ENCODE measurements at places on chromosomes 5 and 9. TPM values are rescaled to one million over a fixed set of nuclear protein-coding genes. Genes with fewer than 3 reads are reported as not detected.

The TEX48 gene
- not detected for total RNA-seq

The SMC5 gene
- total RNA-seq, result 24.3 TPM

The PTPRD gene
- total RNA-seq, result 23.2 TPM

The ANKDD1B gene
- total RNA-seq, result 0.65 TPM

The TLN1 gene
- total RNA-seq, result 450 TPM

The NPR3 gene
- total RNA-seq, result 0.37 TPM

The WHRN gene
- total RNA-seq, result 0.69 TPM

The FRRS1L gene
- not detected for total RNA-seq

The HK3 gene
- not detected for total RNA-seq

The LHFPL2 gene
- 26.8 TPM for total RNA-seq

The SLC34A1 gene
- not detected for total RNA-seq

The OR1Q1 gene
- total RNA-seq, result not detected

The LVRN gene
- 0.28 TPM for total RNA-seq

The PDZD2 gene
- total RNA-seq, result 3.4 TPM

The SPATA31E1 gene
- not detected for total RNA-seq

The PBX3 gene
- 42.0 TPM for total RNA-seq

The S1PR3 gene
- 18.9 TPM for total RNA-seq

The CCDC183 gene
- total RNA-seq, result 0.37 TPM

The FGFR4 gene
- total RNA-seq, result 3.8 TPM

The MLANA gene
- not detected for total RNA-seq

The SLC6A19 gene
- total RNA-seq, result not detected

The HTR1A gene
- not detected for total RNA-seq

The MEIKIN gene
- not detected for total RNA-seq

The COL23A1 gene
- not detected for total RNA-seq

The TMEM215 gene
- not detected for total RNA-seq

The TRIM23 gene
- 10.6 TPM for total RNA-seq

The PLEKHG4B gene
- not detected for total RNA-seq

The OBP2B gene
- total RNA-seq, result not detected

The FOXI1 gene
- total RNA-seq, result not detected

The FOXD4L4 gene
- 0.15 TPM for total RNA-seq

The SPINK4 gene
- total RNA-seq, result not detected

The TRMO gene
- 10.9 TPM for total RNA-seq

The WDR31 gene
- 0.62 TPM for total RNA-seq

The IFNA1 gene
- total RNA-seq, result not detected

The HSPB3 gene
- total RNA-seq, result not detected

The SLC6A7 gene
- not detected for total RNA-seq

The TERT gene
- total RNA-seq, result not detected

The CA9 gene
- total RNA-seq, result not detected

The CCL28 gene
- 0.95 TPM for total RNA-seq

The HRH2 gene
- total RNA-seq, result not detected

The ATP10B gene
- total RNA-seq, result not detected

The CDH6 gene
- total RNA-seq, result not detected

The CDX1 gene
- total RNA-seq, result not detected

Data from endothelial cell of umbilical vein (primary cell).